ENCODE measurements at places on chromosomes 1 and 21.

GRCh38 chr1:150484861-150485260 is 2.4 kb upstream of the TARS2 start:
- DNase-seq: no peak

- DNase-seq: no peak
Measured at GRCh38 chr1:153906396-153906795, 16.4 kb downstream of the GATAD2B start.

- no peak for DNase-seq
Measured at GRCh38 chr21:44372616-44373015, 19.2 kb downstream of the TRPM2 start.

DNA sequence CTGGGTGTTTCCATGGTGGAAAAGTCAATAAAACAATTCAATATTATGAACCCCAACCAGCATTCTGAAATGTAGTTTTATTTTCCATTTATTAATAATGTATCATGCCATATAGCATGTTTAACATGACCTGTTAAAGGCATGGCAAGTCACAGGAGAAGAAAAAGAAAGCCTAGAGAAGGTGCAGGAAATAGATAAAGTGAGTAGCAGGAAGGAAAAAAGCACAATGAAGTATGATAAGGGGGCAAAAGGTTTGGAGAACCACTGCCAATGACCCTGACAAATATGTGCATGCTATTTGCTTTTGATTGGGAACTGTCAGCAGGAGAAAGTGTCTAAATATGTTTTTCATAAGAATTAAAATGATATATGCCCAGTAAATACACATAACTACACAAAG is 85.6 kb downstream of the HMCN1 start:
- no peak for DNase-seq

GRCh38 chr1:99887890-99888289 is 37.7 kb downstream of the AGL start:
- DNase-seq: no peak

All from SK-N-SH (cell line).